ENCODE measurements at places on chromosomes 5 and 9. TPM values are rescaled to one million over a fixed set of nuclear protein-coding genes. Genes with fewer than 3 reads are reported as not detected.

MYOZ3 gene
- 0.81 TPM for total RNA-seq

PFDN1 gene
- total RNA-seq, result 62.5 TPM

SLC6A19 gene
- total RNA-seq, result not detected

BARX1 gene
- total RNA-seq, result not detected

SPATA31E1 gene
- total RNA-seq, result not detected

SLC36A2 gene
- not detected for total RNA-seq

ADGRV1 gene
- 1.4 TPM for total RNA-seq

DENND1A gene
- total RNA-seq, result 36.6 TPM

ERCC8 gene
- 11.0 TPM for total RNA-seq

OTP gene
- not detected for total RNA-seq

MAML1 gene
- 38.1 TPM for total RNA-seq

MEIKIN gene
- total RNA-seq, result not detected

STPG3 gene
- not detected for total RNA-seq

GLIPR2 gene
- 52.1 TPM for total RNA-seq

FAM151B gene
- 7.4 TPM for total RNA-seq

CNTNAP3 gene
- total RNA-seq, result 31.8 TPM

BHMT gene
- total RNA-seq, result 2.0 TPM

PCDHGA3 gene
- total RNA-seq, result 5.3 TPM

PRELID2 gene
- 10.7 TPM for total RNA-seq

Data from thoracic aorta (tissue), 2 donors.